ENCODE measurements at places on chromosomes 16 and 17.

DNA sequence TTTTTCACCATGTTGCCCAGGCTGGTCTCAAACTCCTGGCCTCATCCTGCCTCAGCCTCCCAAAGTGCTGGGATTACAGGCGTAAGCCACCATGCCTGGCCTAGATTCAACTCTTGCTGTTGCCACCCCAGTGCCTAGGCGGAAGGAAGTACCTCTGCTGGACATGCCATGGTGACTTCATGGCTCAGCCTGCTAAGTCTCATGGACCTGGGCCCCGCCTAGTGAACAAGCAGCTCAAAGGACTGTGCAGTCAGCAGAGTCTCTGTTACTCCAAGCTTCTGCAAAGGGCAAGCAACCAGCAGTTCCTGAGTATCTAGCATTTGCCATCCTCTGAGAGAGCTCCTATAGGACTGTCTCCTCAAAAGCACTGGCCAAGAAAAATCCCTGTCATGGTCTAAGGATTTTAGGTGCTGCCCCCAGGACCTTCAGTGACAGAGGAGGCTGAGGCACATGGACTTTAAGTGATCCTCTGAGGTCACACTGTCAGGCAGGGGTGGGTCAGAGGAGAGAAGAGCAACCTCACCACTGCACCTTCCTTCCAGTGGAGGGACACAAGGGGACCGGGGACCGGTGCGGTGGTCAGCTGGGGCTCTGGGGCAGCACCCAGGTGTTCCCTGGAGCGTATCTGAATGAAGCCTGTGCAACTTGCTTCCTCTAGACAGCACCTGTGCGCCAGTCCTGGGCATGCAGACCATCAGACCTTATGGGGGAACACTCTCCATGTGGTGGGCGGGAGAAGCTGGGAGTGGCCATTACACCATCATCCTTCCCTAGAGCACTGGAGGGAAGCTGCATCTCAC, 71.3 kb downstream of the IL21R start:
- DNase-seq, result no peak

DNA sequence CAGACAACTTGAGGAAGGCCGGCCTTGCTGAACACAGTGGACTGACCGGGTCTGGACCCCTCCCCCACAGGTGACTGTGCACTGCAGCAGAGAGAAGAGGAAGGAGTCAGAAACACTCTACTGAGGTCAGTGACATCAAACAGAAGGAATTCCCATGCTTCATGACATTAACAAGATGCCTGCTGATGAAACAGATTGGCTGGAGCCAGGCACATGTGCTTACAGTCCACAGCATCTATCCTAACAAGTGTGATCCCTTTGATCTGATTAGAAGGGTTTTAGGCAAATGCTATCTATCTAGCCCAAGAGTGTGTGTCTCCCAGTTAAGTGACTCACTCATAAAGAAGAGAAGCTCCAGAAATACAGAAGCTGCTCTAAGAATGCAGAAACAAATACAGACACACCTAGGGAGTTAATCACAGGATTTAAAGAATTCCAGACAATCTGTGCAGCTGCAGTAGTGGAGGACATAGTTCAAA, 90.2 kb downstream of the SYCE1L start:
- no peak for DNase-seq

GRCh38 chr17:42270170-42270535, 6.0 kb downstream of the STAT5B start:
- no peak for DNase-seq

DNA sequence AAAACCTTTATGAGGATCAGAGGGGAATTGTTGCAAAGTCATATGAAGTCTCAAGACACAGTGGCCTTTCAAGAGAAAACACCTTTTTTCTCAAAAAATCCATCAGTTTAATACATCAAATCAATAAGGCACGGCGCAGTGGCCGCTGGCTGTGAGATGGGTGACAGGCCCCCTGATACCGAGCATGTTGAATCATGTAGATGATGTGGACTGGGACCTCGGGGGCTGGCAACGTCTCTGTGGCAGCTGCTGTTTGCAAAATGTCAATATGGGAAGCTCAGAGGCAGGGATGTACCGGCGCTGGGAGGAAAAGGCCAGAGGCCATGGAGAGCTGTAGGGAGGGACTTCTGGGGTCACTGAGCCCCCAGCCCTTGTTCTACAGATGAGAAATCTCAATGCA, 169.1 kb downstream of the GSG1L start:
- no peak for DNase-seq

GRCh38 chr17:49407981-49408501, 6.6 kb downstream of the PHB1 start:
- peak; percentile 59 for DNase-seq

DNA sequence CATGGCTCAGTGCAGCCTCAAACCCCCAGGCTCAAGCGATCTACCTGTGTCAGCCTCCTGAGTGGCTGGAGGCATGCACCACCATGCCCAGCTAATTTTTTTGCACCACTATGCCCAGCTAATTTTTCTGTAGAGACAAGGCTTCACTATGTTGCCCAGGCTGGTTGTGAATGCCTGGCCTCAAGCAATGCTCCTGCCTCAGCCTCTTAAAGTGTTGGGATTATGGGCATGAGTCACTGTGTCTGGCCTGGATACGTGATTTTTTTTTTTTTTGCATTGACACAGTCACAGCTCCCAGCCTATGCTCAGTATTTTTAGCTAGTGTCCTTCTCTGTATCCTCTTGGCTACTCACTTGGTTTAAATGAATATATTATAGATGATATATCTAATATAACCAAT, 377.0 kb upstream of the TNRC6C start:
- no peak for DNase-seq

DNA sequence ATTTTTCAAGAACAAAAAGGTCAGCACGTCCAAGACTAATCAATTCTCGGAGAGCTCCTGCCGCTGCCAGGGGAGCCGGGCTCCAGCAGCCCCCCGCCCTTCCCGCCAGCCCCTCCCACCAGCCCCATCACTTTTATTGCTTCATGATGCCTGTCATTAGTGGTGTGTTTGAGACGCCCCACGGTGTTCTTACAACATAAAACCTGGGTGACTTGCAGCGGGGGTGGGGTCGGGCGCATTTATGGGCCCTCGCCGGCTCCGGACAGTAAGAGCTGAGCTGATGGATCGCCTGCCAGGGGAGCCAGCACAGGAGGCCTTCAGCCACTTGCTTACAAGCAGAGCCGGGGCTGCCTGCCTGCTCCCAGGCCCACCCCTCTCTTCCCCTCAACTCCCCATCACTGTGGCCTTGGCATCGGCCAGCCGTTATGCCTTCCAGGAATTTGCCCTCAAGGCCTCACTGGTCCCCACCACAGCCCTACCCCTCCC, 82.9 kb upstream of the CBX4 start:
- no peak for DNase-seq

- DNase-seq, result no peak
Measured at GRCh38 chr17:927611-928461, 51.7 kb downstream of the NXN start.

DNA sequence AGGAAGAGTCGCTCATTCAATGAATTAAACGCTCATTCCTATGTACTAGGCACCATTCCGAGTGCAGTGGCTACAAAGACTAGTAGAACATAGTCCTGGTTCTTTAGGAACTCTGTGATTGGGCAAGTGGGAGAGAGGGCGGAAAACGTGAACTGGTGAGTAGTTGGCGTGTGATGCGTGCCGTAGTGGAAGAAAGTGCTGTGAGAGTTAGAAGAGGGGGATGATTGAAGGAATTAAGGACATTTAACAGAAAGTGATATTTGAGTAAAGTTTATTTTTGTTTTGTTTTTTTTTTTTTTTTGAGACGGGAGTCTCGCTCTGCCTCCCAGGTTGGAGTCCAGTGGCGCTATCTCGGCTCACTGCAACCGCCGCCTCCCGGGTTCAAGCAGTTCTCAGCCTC, 7.9 kb upstream of the SLFN14 start:
- no peak for DNase-seq

DNA sequence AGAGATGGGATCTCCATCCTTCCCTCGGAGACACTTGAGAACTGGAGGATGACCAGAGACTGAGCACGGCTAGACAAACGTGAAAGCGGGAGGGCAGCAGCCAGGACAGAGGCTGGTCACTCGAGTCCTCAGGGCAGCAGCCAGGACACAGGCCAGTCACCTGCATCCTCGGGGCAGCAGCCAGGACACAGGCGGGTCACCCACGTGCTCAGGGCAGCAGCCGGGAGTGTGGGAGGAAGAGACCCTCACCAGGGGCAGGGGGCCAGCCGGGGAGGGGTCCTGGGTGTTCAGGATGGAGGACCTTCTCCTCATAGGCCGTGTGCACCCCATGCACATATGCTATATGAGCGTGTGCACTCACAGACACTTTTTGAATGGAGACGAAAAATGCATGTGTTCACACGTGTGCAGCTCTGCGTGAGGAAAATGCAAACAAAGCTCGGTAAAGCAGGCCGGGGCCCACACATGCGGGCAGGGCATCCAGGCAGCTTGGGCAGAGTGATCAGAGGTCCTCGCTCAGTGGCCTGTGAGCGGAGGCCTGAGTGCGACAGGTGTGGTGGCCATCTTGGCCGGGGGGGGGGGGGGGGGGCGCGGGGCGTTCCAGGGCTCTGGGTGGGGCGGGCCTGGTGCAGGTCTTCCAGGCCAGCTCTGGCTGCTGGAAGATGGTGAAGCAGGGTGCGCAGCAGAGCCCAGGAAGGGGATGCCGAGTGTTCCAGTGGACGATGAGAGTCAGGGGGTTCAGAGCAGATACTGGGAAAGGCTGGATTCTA, 26.7 kb downstream of the ZNF469 start:
- DNase-seq, result no peak

DNA sequence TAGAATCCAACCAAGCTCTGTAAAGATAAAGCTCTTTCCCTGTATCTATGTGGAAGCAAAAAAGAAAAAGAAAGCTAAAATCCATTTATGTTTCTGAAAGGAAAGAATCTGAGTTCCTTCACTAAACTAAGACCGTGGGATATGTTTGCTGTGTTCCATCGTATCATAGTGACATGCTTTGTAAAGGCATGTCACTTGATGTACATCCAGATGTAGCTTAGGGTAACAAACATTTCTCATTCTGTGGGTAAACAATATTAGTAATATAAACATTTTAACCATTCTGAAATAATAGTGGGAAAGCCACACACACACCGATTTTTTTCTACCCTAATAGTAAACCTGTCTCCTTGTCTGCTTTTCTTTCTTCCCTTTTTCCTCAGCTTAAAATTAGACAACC, 78.1 kb downstream of the TUBD1 start:
- DNase-seq, result no peak

DNA sequence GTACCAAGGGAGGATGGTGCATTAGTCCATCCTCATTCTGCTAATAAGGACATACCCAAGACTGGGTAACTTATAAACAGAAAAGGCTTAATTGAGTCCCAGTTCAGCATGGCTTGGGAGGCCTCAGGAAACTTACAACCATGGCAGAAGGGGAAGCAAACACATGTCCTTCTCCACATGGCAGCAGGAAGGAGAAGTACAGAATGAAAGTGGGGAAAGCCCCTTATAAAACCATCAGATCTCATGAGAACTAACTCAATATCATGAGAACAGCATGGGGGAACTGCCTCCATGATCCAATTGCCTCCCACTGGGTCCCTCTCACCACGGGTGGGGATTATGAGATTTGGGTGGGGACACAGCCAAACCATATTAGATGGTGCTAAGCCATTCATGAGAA, 84.5 kb downstream of the SEC14L1 start:
- DNase-seq, result no peak

GRCh38 chr16:29126057-29126494, 141.2 kb downstream of the LAT start:
- no peak for DNase-seq

- no peak for DNase-seq
Measured at GRCh38 chr16:85651629-85652430, 36.9 kb downstream of the GINS2 start.

DNA sequence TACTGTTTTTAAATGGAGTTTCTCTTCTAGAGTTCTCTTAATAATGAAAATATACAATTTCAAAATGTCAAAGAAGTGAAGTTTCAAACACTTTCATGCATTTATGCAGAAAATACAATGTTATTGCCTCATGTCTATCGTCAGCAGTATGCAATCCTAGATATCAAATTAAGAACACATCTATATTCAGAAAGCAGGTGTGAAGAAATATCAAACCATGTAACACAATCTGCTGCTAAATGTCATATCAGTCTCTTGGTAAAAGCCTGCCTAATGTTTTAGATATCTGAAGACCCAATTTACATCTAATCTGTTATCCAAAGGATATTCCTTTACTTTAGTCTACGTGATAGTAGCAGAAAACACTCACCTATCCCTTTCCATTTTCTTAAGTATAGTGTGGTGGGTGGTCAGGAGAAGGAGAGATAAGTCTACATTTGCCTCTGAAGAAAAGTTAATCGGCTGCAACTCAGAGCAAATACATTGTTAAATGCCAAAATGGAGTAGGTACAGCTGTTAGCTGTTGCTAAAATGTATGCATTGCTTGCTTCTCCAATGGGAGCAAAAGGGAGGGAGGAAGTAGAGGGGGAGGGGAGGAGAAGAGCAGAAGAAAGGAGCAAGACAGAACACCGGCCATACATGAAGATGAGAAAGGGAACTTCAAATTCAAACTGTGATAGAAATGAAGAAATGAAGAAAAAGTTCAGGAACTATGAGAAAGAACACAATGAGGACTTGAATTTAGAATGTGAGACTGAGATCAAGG, 64.9 kb downstream of the ITFG1 start:
- peak; percentile 10 for DNase-seq

DNA sequence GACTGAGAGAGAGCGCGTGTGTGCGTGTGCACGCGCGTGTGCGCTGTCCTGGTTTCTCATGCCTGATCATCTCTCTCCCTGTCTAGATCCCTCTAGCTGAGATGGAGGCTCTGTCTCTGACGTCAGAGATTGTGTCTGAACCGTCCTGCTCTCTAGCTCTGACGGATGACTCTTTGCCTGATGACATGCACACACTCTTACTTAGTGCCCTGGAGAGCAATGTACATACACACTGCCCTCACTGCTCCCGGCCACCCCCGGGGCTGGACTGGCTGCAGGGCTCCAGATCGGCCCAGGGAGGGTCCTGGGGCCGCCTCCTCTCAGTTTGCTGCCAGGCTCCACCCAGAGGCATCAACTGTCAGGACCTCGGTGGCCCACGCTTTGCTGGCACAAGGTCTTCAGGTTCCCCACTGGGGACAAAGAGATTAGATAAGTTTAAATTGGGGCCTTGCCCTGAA, 13.1 kb upstream of the ABCC3 start:
- DNase-seq, result no peak

DNA sequence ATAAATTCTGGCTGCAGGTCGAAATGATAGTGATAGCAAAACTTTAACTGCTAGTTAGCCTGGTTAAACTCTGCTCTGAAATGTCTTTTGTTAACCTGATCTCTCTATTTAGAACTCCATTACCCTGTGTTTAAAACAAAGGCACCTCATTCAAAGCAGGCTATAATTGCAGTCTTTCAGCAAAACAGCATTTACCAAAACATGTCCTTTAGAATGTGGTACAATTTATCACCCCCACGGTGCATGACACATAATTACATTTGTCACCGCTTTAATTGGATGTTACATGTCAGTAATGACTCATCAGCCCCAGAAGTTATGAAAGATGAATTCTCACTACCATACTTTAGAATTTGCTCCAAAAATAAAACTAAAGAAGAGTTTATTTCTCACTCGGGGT, 295.4 kb downstream of the TOX3 start:
- DNase-seq, result no peak

DNA sequence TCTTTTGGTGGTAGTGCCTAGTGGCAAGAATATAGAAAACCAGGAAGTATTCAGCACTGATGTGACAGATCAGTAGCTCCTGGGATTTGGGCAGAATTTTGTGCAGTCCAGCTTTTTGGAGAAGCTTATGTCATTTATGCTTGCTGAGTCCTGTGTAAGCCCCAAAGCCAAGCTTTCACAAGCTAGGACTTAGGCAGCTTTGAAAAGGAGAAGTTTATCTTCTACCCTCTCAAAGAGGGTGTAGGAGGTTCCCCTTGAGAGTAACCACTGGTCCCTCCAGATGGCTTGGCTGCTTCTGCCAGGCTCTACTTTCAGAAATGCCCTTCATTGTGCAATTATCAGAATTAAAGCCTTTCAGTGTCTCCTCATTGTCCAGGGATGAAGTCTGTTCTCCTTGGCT, 78.8 kb downstream of the CES1 start:
- DNase-seq, result no peak

Data from left renal pelvis (tissue), 4 donors.